ENCODE measurements at places on chromosomes 12 and 14.

DNA sequence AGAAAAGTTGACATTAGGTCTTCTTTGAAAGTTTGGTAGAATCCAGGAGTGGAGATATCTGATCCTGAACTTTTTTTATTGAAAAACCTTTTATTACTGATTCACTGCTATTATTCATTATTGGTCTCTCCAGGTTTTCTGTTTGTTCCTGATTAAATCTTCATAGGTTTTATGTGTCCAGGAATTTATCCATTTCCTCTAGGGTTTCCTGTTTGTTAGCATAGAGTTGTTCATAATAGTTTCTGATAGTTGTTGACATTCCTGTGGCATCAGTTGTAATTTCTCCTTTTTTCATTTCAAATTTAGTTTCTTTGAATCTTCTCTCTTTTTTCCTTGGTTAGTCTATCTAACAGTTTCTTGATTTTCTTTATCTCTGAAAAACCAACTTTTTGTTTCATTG, 370.3 kb downstream of the SLC6A15 start:
- no peak for DNase-seq

- DNase-seq, result no peak
Measured at GRCh38 chr12:18358077-18358476, 96.8 kb downstream of the PIK3C2G start.

GRCh38 chr12:1515010-1515409, 79.4 kb downstream of the FBXL14 start:
- DNase-seq, result no peak

- DNase-seq, result no peak
Measured at GRCh38 chr12:68481181-68481941, 129.3 kb upstream of the RAP1B start.

- DNase-seq, result no peak
Measured at GRCh38 chr12:56046027-56046780, 4.5 kb downstream of the RPS26 start.

- DNase-seq, result no peak
Measured at GRCh38 chr14:74947353-74948227, 7.8 kb downstream of the PGF start.

DNA sequence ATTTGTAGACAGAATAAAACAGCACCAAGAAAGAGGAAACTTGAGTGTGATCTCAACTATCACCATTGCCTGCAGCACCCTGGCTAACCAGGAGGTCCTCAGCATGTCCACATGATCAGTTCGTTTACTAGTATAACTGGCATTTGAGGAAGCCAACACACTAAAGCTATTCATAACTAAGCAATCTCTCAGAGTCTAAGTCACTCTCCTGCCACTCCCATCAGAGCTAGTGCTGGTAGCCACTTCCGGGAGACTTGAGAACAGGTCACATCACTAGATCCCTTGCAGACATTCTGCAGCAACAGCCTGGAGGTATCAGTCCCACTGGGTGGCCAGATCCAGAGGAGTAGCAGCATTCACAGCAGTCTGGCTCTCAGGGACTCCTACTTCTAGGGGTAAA, 352.9 kb upstream of the OR4E1 start:
- DNase-seq, result no peak

GRCh38 chr14:68680541-68681051, 112.3 kb downstream of the ZFP36L1 start:
- DNase-seq, result no peak

DNA sequence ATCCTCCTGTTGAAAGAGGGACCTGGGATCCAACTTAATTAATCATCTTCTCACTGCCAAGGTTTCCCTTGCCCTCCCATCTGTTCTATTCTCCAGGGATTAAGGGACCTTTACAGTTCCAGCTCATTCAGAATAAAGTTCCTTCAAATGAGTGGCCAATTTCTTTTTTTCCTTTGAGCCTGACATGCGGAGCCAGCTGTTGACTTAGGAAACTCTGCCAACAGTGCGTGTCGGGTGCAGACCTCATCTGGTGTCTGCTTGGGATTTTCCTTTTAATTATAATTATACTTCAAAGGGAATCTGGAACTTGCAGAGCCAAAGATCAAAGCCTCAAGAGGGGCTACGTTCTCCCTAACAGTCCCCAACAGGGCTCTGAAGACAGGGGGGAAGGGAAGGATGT, 64.8 kb downstream of the CCDC60 start:
- DNase-seq, result no peak

DNA sequence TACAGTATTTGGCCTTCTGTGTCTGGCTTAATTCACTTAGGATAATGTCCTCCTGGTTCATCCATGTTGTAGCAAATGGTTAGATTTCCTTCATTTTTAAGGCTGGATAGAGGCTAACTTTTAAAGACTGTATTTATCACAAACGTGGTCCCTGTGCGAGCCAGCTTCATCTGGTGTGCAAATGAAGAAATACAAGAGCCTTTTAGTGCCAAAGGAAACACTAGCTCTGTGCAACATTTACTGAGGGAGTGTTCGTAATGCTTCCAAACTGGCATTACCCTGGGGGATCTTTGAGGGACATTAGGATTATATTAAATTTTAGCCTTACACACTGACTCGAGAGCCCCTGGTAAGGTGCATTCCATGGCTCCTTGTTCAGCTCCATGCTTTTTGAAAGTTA, 43.0 kb upstream of the SLC38A2 start:
- no peak for DNase-seq

DNA sequence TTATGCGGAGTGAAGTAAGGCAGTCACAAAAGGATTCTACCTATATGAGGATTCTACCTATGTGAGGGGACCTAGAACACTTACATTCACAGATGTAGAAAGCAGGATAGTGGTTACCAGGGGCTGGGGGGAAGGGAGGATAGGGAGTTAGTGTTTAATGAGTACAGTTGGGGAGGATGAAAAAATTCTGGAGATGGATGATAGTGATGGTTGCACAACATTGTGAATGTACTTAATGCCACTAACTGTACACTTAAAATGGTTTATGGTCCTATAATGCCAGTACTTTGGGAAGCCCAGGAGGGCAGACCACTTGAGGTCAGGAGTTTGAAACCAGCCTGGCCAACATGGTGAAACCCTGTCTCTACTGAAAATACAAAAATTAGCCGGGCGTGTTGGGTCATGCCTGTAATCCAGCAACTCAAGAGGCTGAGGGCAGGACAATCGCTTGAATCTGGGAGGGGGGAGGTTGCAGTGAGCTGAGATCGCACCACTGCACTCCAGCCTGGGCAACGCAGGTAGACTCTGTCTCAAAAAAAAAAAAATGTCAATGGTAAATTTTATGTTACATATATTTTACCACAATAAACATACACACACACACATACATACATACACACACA, 25.4 kb downstream of the SVOP start:
- no peak for DNase-seq

- DNase-seq, result no peak
Measured at GRCh38 chr12:40688085-40688725, 4.0 kb upstream of the CNTN1 start.

- no peak for DNase-seq
Measured at GRCh38 chr14:21037156-21037555, 2.5 kb upstream of the RNASE13 start.

DNA sequence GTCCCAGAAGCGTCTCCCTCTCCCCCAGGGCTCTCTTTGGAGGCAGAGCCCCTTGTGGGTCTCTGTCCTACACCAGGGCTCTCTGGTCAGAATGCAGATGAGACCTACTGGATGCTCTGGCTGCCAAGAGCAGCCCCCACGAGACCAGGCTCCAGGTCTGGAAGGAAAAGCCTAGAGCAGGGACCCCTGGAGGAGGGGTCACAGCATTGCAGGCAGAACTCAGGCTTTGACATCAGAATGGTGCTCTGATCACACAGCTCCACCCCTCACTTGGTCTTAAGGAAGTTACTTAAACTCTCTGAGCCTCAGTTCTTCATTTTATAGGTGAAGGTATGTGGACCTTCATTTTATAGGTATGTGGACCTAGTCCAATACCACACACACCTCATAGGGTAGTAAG, 83.1 kb downstream of the ARL6IP4 start:
- no peak for DNase-seq

GRCh38 chr12:64404470-64405256, 471 bp downstream of the XPOT start:
- no peak for DNase-seq

- DNase-seq, result peak; percentile 84
Measured at GRCh38 chr14:61145903-61146481, 135.1 kb downstream of the TMEM30B start.

- DNase-seq, result no peak
Measured at GRCh38 chr12:69339999-69340398, 8.2 kb upstream of the LYZ start.

DNA sequence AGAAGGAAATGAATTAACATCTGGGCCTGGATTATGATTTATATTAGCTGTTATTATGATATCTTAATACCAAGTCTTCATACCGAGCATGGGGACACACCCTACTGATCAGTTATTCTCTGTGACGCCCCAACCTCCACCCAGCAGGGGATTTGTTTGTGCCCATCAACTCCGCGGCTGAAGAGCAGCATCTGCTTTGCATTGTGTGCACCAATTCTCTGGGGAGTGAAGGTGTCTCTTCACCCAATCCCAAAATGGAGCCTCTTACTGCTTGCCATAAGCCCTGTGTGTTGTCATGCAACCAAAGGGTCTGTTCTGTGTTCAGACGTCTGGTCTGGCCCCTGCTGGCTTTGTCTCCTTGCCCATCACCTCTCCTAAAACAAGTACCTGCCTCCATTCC, 25.4 kb downstream of the DHRS2 start:
- no peak for DNase-seq

- DNase-seq, result no peak
Measured at GRCh38 chr12:45342848-45343247, 127.0 kb downstream of the ANO6 start.

GRCh38 chr12:2294651-2295475, 242.1 kb downstream of the CACNA1C start:
- no peak for DNase-seq

- DNase-seq, result no peak
Measured at GRCh38 chr12:54082397-54082892, 28.8 kb downstream of the HOXC4 start.

GRCh38 chr12:95646781-95647190, 95.5 kb upstream of the USP44 start:
- DNase-seq, result no peak

- DNase-seq, result no peak
Measured at GRCh38 chr14:93716746-93717667, 71.3 kb downstream of the PRIMA1 start.

- no peak for DNase-seq
Measured at GRCh38 chr12:96033549-96034389, 1.6 kb downstream of the LTA4H start.

DNA sequence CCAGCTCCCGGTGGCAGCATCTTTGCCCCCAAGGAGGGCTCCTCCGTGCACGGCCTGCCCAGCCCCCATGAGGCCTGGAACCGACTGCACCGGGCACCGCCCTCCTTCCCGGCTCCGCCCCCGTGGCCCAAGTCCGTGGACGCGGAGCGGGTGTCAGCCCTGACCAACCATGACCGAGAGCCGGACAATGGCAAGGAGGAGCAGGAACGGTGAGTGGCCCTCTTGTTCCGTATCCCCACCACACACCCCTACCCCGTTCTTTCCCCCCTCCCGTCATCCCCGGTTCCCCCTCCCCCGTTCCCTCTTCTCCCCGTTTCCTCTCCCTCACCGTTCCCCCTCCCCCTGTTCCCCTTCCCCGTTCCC, 28.3 kb downstream of the LRCOL1 start:
- DNase-seq, result no peak

DNA sequence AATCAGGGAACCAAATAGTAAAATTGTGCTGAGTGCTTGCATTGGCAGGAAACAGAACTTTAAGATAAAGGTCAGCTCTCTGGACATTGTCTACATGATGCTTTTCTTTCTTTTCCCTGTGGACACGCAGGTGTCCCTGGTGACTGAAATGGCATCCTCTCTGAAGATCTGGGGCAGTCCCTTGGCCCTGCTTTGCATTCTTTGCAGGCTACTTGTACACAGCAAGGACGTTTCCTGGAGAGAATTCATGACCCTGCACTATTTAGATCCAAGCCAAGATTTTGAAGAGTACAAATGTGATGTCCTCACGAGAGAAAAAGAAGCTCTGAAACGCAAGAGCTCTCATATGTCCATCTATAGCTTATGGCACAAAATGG, 11.3 kb upstream of the EDDM3A start:
- no peak for DNase-seq

DNA sequence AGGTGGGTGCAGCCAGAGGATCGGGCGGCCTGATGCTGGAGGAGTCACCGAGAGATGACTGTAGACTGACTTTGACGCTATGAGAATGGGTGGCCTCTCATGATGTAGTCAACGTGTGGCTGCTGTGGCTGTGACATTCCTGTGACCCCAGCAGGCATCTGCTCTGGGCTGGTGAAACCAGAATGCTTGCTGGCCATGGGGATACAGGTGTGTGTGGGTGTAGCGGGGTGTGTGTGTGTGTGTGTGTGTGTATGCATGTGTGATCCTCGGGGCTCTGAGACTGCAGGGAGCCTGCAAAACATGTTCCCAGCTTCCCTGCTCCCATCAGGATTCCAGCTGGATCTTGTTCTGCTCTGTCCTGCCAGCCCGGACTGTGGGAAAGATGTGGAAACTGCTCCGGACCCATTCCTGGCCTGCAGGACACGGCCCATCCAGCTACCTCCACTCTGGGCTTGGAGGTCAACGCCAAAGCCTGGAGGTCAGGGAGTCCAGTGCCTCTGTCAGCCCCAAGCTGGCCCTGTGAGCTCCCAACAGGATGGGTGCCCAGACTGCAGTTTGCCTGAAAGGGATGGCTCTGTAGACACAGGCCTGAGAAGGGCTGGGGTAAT, 18.8 kb upstream of the HHIPL1 start:
- DNase-seq, result no peak

DNA sequence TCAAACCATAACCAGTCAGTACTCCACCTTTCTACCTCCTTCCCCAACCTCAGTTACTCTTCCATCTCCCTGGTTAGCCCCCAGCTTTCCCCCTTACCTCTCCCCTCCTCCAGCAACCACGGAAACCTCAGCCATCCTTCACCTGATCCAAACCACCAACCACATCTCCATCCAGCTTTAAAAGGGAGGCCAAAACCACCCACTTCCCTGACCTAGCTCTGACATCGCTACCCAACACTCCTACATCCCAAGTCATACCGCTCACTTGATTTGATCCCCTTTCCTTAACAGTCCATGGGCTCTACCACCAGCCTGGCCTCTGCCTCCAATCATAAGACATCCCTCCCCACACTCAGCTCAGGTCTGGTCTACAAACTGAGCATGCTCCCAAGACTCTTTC, 1.5 kb downstream of the RAB35 start:
- DNase-seq, result no peak

DNA sequence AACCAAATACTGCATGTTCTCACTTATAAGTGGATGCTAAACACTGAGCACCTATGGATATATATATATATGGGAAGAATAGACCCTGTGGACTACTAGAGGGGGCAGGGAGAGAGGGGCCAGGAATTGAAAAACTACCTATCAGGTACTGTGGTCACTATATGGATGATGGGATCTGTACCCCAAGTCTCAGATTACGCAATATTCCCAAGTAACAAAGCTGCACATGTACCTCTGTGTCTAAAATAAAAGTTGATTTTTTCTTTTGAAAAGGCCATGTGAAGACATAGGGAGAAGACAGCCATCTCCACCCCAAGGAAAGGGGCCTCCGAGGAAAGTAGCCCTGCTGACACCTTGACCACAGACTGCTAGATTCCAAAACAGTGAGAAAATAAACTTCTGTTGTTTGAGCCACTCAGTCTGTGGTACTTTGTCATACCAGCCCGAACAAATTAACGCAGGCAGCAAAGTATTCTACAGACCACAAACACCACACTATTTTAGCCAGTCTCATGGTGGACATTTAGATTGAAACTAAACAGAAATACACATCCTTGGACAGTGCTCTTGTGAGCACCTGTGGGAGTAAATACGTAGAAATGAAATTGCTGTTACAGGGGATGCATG, 197.1 kb downstream of the EFCAB11 start:
- DNase-seq, result no peak

GRCh38 chr12:108940138-108940537, 60.2 kb downstream of the DAO start:
- DNase-seq, result no peak

All from NCI-H1417 treated with DMSO at 0.1 percent for 48 hours (cell line).